ENCODE measurements at places on chromosomes 12 and 14.

GRCh38 chr12:22656376-22656775 lies 31.4 kb downstream of the ETNK1 start:
- no peak for DNase-seq

DNA sequence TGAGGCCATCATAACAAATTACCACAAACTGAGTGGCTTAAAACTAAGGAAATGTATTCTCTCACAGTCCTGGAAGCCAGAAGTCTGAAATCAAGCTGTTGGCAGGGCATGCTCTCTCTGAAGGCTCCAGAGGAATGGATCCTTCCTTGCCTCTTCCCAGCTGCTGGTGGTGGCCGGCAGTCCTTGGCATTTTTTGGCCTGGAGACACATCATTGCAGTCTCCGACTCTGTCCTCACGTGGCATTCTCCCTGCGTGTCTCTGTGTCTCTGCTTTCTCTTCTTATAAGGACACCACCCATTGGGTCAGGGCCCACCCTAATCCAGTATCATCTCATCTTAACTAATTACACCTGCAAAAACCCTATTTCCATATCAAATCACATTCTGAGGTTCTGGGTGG lies 206.1 kb downstream of the SLC41A2 start:
- no peak for DNase-seq

DNA sequence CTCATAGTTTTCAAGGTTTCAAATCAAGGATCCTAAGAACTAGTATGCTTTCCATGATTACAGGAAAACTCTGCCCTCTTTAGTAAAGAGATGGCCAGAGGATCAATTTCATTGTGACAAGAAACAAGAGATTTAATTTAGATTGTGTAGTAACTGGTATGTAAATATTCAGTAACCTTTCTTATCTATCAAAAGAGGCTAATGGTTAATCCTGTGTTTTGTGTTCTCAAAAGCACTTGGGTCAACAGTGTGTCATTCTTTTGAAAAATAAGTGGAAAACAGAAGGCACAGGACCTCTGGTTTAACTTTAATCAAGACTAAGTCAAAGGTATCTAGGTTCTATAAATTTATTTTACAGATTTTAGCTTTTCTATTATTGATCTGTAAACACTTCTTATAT lies 56.6 kb upstream of the ERGIC2 start:
- no peak for DNase-seq

DNA sequence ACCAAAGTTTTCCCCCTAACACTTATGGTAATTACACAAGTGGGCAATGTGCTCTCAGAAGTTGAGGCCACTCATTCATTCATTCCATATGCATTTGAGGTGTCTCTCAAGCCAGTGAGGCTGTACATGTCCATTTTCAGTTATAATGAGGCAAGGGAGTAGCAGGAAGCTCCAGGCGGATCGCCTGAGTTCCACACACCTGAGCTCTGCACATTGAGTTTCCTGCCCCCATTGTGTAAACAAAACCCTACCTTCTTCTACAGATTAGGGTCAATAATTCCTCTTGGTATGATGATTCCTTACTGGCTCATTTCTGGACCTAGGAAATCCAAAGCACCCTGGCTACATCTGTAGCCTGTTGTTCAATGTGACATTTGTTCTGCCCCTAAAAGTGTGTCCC lies 555.3 kb downstream of the MED13L start:
- DNase-seq: no peak

DNA sequence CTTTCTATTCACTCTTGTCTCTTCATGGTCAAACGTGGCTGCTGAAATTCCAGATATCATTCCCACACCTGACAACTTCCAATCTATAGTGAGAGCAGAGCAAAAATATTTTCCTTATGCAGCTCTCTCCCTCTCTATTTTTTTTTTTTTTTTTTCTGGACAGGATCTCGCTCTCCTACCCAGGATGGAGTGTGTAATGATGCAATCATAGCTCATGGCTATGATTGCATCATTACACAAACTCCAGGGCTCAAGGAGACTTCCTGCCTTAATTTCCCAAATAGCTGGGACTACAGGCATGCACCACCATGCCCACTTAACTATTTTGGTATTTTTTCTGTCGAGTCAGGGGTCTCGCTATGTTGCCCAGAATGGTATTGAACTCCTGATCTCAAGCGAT lies 1398.9 kb downstream of the AACS start:
- DNase-seq: no peak

GRCh38 chr12:71888521-71888920 lies 49.0 kb downstream of the TBC1D15 start:
- no peak for DNase-seq

GRCh38 chr14:32697114-32697513 lies 241.6 kb upstream of the NPAS3 start:
- no peak for DNase-seq

DNA sequence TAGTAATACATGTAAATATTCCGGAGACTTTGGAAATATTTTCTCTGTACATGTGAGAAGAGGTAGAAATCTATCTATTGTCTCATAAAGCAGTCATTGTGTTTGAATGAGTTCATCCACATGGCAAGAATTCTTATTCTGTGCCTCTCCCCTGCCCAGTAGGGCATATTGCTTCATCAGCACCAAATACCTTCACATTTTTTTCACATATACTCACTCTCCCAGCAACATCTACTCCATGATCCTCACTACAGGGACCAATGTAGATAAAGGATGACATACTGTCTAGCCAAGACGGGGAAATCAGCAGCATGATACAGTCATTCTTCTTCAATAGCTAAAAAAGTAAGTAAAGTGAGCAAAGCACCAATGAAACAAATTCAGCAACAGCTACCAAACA lies 1.3 kb upstream of the TAS2R14 start:
- peak; percentile 14 for DNase-seq

DNA sequence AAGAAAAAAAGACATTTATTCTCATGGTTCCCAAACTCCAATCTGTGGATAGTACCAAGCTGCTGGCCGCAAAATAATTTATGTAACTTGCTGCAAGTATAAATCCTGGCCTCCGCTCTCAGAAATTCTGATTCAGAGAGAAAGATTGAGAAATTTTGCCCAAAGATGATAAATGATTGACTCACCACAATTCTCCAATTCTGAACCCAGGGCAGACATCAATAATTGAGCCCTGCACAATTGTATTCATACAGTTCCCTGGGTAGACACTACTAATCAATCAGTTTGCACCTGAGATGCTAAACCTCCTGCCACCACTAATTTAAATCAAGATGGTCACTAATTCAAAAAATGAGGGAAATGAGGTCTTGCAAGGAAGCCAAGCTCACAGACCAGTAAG lies 38.2 kb downstream of the TRPV4 start:
- DNase-seq: no peak

- no peak for DNase-seq
Measured at GRCh38 chr12:132182206-132182710, 38.0 kb downstream of the NOC4L start.

DNA sequence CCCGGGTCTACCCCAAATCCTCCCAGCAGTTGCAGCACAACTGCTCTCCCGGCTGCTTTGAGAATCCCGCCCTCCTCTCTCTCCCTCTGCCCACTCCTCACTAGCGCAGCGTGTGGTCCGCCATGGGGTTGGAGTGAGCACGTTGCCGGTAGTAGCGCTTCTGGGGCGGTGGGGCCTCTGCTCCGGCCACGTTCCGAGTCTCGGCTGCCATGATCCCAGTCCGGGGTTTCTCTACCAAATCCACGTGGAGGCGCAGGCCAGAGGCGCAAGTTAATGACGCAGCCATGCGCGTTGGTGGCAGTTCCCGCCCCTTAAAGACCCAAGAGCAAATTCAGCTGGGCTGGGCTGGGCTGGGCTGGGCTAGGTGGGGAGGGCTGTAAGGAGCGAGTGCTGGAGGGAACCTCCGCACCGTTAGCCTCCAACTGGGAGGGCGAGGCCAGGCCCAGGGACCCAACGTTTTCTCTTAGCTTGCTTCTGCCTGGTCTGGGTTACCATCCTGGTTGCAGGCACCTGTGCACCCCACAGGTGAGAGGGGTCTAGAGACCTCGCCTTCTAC lies at the start of gene METTL1:
METTL1 (minus strand) TSS at position 233 of the 556 bp plus-strand sequence; CDS start at position 211, 22 bp downstream.
- peak; percentile 88 for DNase-seq

GRCh38 chr12:120997448-120997847 lies 18.8 kb downstream of the C12orf43 start:
- no peak for DNase-seq

- peak; percentile 28 for DNase-seq
Measured at GRCh38 chr12:64039281-64039871, 182.7 kb downstream of the KICS2 start.

- DNase-seq: no peak
Measured at GRCh38 chr14:68762953-68763764, 29.7 kb downstream of the ZFP36L1 start.

GRCh38 chr14:71070169-71070568 lies 162.9 kb downstream of the PCNX1 start:
- no peak for DNase-seq

DNA sequence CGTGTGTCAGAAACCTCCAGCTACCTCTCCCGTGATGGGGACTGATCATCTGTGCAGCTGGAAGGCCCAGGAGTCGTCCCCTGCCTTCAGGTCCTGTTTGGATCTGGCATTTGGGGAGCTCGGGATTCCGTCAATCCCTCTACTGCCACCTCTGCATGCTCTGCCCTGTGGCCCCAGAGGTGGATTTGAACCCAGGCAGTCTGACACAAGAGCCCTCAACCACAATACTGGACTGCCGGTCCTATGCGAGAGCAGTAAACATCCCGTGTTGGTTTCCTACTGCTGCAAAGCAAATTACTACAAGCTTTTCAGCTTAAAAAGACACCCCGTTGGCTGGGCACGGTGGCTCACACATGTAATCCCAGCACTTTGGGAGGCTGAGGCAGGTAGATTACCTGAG lies 121.9 kb upstream of the FKBP4 start:
- no peak for DNase-seq

Measured in retinal pigment epithelial cell (primary cell).